ENCODE measurements at places on chromosomes 4 and X.
A peak's percentile ranks its signal among the peaks of the same experiment; 100 is the strongest.

GRCh38 chr4:74631338-74631737, 163.0 kb downstream of the BTC start:
- no peak for DNase-seq

DNA sequence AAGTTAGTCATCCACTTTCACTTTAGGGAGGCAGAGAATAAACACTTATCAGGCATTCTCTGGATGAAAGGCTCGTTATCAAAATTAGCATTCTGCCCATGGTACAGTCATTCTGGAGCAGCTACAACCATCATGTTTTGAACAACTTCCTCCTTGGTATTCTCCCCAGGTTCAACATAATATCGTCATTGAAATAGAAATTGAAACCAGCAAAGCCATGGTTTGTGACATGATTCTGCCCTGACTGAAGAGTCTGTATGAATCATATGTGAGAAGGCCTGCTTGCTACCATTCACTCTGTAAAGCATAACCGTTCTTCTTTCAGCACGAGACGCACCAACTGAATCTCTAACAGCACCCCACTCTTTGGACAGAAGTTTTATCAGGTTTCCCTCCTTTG, 127.5 kb upstream of the RADX start:
- no peak for DNase-seq

DNA sequence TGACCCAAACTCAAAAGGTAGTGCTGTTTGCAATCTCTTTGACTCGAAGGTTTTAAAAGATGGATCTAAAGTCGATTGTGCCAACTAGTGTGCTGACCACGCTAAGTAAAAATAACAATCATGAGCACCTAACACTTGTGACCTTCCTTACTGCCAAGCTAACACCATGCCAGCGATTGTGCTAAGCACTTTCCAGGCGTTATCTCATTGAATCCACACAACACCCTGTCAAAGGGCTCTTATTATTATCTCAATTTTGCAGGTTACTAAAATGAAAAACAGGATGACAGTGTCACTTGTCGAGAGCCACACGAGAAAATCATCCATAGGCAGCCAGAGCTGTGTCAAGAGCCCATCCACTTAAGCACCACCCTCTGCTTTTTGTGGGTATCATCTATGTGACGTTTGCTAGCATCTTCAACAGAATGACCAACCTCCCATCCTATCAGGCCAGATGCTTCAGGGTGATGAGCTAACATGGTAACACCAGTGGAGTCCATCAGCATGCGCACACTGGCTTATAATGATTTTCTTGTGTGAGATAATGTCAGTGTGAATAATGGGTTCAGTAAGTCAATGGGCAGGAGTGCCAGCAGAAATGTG, 893 bp upstream of the GAB3 start:
- no peak for DNase-seq

DNA sequence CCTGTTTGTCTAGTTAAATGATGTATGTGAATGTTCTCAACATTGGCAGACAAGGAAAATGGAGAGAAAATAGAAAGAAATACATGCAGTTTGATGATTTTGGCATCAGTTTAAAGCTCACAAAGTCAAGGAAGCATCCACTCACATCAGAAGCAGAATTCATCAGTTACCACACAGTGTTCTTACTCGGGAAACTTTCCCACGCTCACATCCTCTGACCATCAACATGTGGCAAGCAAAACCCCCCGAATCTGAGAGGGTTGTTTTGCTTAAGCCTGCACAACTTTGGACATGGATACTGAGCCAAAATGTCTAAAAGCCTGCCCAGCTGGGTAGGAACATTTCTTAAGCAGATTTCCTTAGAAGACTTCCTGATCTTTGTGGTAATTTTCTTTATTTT, 407.6 kb downstream of the ANKRD50 start:
- no peak for DNase-seq

GRCh38 chr4:83272900-83273299, 11.7 kb downstream of the COQ2 start:
- DNase-seq = no peak

DNA sequence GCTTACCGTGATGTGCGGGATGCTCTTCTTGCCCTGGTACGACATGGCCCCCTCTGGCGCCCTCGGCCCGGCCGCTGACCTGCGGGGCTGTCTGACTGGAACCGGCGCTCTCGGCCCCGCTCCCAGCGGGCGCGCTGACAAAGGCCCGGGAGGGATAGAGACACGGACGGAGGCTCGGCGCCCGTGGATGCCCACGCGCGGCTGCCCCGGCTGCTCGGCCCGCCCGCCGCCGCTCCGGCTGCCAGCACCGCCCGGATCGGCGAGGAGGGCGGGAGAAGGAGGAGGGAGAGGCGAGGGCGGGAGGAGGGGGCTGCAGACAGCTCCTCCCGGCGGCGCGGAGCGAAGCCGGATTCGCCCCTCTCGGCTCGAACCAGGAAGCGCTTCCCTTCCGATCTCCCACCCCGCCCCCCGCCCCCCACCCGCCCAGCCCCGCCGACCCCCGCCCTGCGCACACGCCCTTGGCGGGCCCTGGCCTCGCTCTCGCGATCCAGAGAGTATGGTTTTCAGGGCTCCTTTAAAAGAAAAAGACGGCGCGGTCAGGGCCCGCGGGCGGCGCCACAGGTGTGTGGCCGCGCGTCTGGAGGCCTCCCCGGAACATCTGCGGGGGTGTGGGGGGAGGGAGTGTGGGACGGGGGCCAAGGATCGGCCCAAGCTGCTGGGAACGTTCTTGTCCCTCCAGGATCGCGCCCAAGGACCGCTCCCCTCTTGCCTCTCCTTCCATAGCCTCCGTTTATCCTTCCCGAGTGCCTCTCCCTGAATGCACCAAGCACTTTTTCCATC, 4.5 kb downstream of the CRMP1 start:
- no peak for DNase-seq

- DNase-seq = no peak
These were observed 1015.7 kb downstream of the DMD start for GRCh38 chrX:32195611-32196010.

DNA sequence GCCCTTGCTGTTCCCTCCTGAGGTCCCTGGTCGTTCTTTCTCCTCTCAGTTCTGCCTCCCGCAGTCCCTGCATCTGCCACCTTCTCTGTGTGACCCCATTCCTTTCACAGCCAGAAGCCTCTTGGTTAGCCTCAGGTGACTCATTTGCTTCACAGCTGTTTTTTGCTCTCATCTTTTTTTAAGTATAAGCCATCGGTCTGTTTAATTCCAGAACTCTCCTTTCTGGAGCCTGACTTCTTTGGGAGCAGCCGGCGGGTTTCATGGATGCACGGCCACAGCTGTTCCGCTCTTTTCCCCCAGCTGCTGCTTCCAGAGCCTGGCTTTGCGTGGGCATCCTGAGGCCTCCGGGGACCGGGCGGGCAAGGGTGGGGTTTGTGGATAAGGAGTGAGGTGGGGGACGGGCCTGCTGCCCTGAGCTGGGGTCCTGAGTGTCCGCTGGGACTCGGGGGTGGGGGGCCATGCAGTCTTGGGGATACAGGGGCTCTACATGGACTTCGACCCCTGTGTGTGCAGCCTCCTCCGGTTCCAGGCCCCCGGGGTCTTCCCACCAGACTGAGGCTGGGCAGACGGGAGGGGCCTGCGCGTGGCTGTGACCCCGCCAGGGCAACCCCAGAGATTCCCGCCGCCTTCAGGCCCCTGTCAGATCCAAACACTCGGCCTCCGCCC, 46.7 kb downstream of the PCGF3 start:
- no peak for DNase-seq

GRCh38 chrX:57669961-57670360, 10.1 kb downstream of the NLRP2B start:
- DNase-seq = no peak

- DNase-seq = no peak
These were observed 194.4 kb downstream of the FAM133A start for GRCh38 chrX:93868289-93868965.

GRCh38 chr4:102696758-102697157, 64.0 kb downstream of the MANBA start:
- DNase-seq = no peak

DNA sequence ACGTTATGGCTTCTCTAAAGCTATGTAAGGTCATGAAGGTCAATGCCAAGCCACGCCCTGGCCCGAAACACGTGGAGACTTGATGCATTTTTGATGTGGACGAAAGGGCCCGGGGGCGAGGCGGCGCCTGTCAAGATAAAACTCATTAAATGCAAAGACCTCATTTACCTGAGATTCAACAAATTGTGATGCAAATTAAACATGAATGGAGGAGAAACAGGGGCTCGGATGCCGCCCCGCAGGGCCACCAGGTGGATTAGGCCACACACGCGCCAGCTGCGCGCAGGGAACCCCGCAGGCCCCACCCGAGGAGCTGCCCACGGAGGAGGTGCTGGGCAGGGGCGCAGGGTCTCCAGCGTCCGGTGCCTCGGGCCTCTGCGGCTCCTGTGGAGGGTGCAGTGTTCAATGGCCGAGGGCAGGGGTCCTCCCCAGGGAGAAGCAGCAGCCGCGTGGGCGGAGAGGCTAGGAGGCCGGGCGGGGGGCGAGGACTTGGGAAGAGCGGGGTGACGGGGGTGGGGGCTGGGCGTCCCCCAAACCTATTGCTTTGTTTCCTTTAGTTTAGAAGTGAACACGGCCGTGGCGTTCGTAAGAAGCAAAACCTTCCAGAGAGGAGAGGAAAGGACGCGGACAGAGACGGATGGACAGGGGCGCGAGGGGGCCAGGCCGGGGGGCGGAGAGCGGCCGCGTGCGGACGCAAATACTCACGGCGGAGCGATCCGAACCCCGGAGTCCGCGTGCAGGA, 40.4 kb downstream of the CPLX1 start:
- DNase-seq = no peak

DNA sequence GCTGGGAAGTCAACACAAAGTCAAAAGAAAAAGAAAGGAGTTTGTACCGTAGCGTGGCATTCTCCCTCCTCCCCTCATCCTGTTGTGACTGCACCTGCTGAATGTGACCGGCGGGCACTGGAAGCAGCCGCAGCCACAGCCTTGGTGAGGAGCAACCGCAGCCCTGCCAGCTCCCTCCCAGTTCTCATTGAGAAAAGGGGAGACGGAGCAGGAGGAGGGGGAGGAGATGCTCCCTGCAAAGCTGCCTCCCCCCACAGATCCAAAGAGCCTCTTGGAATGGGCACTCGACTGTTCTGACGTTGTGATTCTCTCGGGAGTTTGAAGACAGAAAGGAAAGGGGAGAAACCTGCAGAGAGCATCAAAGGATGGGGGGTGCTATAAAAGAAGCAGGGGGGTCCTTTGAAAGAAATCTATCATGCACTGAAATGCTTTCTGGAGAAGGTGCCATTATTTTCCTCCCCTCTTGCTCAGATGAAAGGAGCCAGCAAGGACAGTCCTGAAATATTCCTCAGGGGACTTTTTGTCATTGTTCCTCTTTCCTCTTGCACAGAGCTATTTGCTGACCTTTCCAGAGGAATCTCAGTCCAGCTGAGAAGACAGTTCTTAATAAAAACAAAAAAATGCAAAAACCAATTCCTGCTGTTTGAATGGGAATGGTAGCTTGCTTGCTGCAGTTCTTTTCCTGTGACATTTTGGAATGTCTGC, 429.7 kb downstream of the MAPK10 start:
- no peak for DNase-seq

DNA sequence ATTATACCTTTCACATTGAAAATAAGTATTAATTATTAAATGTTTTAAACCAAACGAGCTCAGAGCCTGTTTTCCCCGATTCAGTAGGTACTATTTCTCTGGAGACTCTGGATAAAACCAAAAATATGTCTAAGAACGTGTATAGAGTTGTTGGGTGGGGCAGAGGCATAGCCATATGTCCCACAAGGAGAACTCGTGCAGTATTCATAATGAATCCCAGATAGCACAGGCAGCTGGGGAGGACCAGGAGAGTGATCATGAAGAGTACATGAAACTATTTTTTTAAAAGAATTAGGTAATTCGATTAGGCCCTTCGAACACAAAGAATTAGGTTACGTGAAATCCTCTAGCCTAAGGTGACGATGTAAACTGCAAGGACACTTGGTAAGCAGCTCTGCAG, 76.1 kb downstream of the CLDN22 start:
- no peak for DNase-seq

DNA sequence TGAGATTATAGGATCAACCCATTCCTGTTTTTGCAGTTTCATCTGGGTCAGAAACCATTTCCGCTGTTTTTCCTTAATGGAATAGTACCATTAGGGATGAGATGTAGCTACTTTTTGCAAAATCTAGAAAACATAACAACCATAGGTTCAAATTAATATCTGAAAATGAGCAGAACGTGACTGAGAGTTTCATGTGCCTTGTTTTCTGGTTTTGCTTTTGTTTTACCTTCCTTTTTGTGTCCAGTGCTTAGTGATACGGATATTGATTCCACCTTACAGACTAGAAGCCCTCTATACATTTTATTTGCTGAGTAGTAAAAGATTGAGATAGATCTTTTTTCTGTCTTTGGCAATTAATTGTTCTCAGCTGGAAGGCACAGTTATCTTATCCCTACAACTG, 46.5 kb downstream of the SNX25 start:
- DNase-seq = no peak

GRCh38 chr4:74640111-74640903, 154.0 kb downstream of the BTC start:
- no peak for DNase-seq

DNA sequence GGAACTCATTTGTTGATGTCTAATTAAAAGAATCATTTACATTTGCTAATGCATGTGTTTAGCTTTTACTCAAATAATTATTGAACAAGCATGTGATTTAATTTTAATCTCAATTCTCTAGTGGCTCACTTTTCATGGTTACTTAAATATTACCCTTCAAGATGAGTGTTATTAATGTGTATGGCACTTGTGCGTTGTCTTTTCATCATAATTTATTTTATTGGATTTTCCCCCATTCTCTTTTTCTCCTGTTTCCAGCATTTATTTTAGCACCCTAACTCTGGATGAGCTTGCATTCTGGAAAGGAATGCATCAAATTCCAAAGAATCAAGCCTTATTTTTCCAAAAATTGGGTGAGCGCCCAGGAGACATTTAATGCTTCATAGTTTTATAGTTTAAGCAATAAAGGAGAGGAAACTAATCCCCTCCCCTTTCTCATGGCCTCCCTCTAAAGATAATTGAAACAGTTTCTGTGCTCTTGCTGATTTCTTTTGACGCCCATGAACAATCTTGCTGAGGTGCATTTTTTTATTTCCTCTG, 191.1 kb upstream of the FAT4 start:
- no peak for DNase-seq

GRCh38 chr4:147658501-147658900, 25.5 kb downstream of the PRMT9 start:
- no peak for DNase-seq

DNA sequence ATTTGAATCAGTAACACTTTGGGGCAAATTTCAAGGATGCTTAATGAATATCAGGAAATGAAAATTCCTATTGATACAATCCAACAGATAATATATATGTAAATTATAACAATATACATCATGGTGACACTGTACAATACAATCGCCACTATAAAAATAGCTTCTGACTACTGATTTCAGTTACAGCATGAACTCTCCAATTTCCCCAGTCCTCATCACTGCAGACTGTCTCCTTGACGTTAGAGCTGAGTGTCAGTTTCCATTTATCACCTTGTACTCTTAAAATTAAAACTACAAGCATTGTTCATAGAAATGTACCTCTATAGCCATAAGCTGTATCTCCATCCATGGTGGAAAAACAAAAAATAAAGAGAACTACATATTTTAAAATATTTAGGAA, 23.4 kb downstream of the TBC1D9 start:
- no peak for DNase-seq

- DNase-seq = peak; percentile 50
These were observed 20.5 kb downstream of the SEL1L3 start for GRCh38 chr4:25842229-25842845.
